ENCODE measurements at places on chromosomes 13 and 19.

DNA sequence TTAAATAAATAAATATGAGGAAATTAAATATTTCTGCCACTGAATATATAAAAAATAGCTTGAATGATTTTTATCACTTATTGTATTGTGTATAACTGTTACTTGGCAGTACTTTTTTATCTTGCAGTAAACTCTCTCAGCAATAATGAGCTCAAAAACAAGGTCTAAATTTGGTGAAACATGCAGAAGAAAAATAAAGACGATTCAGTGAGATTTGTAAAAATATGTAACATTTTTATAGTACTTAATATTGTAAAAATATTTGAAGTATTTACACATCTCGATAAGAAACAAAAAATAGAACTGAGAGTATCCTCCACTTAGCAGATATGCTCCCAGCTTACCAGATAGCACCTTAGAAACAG, 120.6 kb upstream of the MLNR start:
- DNase-seq, result no peak

- peak; percentile 79 for DNase-seq
Measured at GRCh38 chr19:4909156-4909896, at the start of gene UHRF1. Gene UHRF1, plus strand, starts transcription at chr19:4909501. Its CDS starts 1,385 bp downstream, at chr19:4910886.

GRCh38 chr19:45879055-45879454, 6.9 kb downstream of the IRF2BP1 start:
- no peak for DNase-seq

DNA sequence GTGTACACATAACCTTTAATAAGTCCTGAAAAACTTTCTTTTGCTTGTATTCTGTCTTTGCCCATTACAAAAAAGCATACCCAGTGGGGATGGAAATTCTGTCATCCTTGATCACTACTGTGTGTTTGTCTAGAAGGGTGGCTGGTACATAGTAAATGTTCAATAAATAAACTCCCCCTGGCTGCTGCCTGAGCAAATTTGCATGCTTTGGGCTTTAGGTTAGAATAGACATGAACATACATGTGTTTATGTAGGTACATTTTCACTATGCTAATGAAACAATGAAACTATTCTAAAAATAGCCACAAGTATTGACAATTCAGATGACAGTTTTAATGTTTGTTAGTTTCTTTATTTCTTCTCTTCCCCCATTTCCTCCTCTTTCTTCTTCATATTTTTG, 36.1 kb downstream of the TNFSF13B start:
- no peak for DNase-seq

DNA sequence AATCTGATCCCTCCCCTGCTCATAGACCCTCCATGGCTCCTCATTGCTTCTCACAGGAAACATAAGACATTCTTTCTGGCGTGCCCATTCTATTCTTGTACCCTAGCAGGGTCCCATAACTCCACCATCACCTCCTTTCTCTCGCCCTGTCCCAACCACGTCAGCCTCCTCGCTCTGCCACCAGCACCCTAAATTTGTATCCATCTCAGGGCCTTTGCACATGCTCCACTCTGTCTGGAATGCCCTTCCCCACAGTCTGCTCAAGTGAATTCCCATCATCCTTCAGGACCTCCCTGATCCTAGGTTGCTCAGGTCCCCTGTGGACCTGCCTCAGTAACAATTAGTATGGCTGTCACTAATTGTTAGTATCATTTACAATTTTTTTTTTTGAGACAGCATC, 10.5 kb downstream of the B3GNT3 start:
- DNase-seq, result no peak

DNA sequence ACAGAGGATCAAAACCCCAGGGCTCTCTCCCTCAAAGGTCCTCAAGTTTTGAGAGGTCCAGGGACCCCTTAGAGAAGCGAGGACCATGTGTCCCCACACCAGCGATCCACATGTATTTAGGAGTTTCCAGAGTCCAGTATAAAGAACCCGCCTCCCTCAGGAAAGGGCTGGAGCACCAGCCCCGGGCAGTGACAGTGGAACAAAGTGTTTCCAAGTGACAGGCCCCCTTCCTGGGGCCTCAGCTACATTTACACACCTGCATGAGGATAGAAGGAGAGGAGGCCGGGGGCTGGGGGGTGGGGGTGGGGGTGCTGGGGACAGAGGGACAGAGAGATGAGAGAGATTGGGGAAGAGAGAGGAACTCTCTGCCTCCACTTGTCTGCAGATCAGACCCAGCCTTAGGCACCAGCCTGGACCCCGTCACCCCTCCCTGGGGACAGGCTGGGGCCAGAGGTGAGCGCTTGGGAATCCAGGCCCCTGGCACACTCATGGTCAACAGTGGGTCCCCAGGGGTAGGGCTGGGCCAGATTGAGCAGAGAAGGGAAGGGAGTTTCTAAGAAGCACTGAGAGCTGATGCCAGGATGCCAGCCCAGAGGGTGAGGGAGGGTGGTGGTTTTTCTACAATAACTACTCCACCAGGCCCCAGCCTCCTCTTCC, 802 bp downstream of the BCAM start:
- no peak for DNase-seq

DNA sequence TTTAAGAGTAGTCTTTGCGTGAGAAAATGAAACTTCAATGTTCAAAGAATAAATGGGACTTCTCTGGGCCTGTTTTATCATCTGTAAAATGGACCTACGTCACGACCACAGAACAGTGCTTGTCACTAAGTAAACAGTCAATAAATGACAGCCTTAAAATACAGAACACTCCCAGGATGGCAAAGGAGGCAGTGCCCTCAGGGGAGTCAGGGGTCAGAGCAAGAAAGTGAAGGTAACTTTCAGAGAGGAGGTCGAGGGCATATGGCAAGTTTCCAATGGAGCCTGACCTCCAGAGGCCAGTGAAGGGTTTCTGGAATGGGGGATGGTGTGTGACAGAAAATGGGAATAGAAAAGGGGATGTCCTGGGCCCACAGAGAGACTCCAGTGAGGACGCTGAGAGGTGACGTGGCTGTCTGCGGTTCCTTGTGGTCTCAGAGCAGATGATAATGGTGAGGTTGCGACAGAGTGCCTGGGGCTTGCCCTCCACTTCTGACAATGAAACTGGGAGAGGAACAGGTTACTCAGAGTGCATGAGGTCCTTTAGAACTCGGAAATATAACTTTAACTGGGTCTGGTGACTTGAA, 91.8 kb downstream of the UBL3 start:
- DNase-seq, result no peak

DNA sequence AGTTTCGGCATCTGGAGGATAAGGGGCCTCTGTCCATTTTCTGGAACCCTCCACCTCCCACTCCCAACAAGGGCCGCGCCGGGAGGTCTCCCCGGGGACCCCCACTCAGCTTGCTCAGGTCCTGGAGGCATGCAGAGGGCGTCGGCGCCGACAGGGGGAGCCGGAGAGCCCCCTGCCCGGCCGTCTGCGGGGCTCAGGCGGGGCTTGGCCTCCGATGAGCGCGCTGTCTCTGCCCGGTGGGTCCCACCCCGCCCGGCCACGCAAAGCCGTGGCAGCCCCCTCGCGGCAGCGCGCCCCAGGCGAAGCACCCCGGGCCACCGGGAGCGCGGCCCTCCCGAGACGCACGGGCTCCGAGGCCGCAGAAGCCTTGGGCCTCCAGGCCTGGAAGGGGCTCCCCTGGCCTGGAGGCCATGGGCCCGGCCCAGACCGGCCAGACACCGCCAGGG, 149.7 kb upstream of the ZNF536 start:
- DNase-seq, result peak; percentile 79

- no peak for DNase-seq
Measured at GRCh38 chr13:23950736-23951510, 53.6 kb upstream of the C1QTNF9B start.

DNA sequence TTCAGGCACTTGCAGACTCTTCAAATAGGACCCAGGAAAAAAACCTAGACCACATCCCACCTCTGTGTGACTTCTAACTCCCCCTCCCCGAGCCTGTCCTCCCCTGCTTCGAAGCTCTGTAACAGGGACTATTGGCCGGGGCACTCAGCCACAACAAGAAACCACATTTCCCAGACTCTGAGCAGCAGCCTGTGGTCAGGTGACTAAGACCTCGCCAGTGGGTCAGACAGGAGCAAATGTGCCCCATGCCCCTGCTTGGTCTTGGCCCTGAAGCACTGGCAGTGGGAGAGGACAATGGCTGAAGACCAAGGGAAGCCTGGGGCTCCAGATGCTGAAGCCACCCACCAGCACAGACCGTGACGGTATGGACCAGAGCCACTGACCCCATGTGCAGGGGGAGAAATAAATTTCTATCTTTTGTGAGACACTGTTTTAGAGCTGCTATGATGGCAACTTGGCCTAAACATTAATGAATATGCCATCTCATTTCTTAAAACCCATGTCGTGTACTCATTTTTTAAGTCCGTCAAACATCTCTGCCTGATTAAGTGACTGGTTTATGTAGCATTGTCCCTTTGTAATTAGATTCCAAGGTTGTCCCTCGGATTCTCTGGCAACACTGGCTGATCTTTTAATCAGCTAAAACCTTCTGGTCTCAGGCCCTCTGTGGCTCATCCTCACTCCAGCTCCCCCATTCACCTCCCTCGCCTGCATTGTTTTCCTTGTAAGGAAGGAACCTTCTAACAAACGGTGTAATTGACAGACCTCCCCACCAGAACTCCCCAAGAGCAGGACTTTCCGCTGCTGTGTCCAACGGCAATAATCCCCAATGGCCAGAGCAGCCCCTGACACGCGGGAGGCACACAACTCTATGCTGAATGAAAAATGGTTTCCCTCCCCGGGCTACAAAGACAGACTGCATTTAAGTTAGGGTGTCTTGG, 98.4 kb downstream of the STK24 start:
- no peak for DNase-seq

GRCh38 chr13:32682130-32682529, 95.9 kb downstream of the PDS5B start:
- no peak for DNase-seq

DNA sequence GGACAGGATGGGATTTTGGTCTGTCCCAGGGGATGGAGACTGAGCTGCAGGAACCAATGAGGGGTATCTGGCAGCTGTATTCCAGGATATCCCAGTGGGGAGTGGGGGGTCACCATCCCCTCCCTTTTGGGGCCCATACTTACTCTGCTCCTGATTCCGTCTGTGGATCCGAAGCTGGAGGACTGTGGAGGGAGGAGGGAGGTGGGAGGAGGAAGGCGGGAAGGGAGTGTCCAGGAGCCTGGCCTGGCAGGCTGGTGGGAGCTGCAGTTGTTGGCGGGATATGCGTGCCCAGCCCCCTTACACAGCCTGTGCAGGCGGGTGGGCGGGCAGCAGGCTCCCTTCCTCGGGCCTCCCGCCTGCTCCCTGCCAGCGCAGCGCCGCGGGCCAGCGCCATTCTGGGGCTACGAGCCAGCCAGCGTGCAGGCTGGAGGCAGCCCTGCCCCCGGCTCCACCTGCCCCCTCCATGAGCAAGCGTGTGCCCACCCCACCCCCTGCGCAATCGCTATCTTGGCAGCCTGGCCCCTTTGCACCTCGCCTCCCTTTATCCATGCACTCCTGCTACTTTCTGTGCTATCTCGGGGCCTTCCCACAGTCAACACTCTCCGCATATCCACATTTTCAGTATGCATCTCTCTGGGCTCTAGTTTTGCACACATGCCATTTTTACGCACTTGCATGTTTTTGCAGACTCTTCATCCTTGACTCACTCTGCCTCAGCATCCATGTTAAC, 2.8 kb downstream of the MAMSTR start:
- DNase-seq, result peak; percentile 88

- no peak for DNase-seq
Measured at GRCh38 chr13:77387607-77388200, 60.8 kb upstream of the MYCBP2 start.

DNA sequence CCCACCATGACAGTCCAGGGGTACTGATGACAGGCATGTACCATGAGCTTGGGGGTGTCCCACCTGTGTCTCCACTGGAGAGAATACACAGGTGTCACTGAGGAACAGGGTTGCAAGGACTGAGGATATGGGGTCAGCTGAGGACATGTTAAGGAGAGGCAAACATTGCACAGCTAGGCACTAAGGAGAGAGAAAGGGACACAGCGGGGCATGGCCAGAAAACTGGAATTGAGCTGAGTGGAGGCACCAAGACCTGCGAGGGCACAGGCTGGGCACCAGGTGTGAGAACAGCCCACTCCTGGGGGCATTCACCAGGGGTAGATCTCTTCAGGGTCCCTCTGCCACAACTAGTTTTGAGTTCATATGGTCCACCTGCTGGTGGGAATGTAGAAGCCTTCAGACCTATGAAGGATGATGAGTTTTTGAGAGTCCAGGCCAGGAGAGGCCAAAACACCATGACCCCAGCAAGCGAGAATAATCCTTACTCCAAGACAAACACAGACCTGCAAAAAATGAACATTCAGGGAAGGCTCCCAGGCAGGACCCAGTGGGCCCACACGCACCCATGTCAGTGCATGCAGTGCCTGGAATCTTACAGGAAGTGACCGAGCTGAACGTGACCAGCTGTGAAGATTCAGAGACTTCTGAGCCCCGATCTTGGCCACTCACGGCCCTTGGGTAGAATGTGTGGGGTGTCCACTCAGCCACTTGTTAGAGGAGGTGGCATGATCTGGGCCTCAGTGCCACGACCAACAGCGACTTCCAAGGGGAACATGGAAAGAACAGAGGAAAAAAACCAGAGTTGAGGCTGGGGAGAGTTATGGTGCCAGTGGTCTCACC, 1.4 kb upstream of the ZNF584 start:
- peak; percentile 24 for DNase-seq

DNA sequence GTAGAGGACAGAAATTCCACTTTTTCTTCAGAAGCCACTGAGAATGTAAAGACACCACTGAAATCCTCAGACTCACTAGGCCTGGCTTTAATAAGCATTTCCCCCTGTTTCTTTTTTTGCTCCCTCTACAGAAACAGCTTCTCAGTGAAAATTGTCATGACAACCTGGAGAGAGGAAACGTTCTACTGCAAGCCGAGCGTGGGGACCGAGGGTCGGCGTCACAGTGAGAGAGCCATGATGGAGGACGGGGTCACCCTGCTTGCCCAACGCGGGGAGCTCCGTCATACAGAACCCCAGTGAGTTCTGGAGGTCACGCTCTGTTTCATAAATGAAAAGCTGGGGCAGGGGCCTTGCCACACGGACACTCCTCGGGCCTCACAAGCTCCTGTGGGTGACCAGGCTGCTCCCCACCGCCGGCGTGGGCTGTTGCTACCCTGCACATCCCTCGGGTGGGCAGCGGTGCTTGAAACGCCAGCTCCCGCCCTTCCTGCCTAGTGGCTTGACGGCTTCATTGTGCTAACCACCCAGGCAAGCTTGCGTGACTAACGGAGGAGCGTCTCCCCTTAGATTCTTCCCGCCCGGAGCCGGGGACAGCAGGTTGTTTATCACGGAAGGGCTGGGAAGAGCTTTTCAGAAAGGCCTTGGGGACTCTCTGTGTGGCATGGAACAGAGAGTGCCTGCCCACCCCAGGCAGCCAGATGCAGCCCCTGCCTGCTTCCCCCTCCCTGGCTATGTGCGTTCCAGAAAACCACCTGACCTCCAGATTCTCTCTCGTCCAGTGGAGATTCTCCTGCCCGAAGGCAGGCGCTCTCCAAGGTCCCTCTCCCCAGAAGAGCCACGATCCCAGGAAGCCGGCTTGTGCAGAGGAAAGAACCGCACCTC, 153.6 kb downstream of the KATNAL1 start:
- DNase-seq, result peak; percentile 76
